ENCODE measurements at places on chromosomes 4 and X. TPM values are rescaled to one million over a fixed set of nuclear protein-coding genes. Genes with fewer than 3 reads are reported as not detected.

The MRPL1 gene
- 21.3 TPM for total RNA-seq

- ATAC-seq = no peak
Measured at GRCh38 chrX:16120431-16120830, 2.9 kb upstream of the GRPR start.

DNA sequence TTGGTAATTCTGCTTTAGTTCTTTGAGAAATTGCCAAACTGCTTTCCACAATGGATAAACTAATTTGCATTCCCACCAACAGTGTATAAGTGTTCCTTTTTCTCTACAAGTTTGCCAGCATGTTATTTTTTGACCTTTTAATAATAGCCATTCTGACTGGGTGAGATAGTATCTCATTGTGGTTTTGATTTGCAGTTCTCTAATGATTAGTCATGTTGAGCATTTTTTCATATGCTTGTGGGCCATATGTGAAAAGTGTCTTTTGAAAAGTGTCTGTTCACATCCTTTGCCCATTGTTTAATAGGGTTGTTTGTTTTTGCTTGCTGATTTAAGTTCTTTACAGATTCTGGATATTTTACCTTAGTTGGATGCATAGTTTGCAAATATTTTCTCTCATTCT is 25.9 kb downstream of the ENPEP start:
- ATAC-seq = no peak

- ATAC-seq = no peak
Measured at GRCh38 chrX:19718642-19719041, 168.8 kb downstream of the SH3KBP1 start.

The MAGEA10 gene
- total RNA-seq = not detected

GRCh38 chr4:48896845-48897244 is 9.7 kb downstream of the OCIAD2 start:
- ATAC-seq = no peak

The MAGEA11 gene
- not detected for total RNA-seq

Measured in gastroesophageal sphincter (tissue), 4 donors.